Right atrium auricular region (tissue), 2 donors: ENCODE measurements at places on chromosomes 12 and 14. TPM values are rescaled to one million over a fixed set of nuclear protein-coding genes. Genes with fewer than 3 reads are reported as not detected.

- no peak for DNase-seq
Observed at GRCh38 chr12:54593135-54593534, 4.7 kb upstream of the PPP1R1A start.

DNA sequence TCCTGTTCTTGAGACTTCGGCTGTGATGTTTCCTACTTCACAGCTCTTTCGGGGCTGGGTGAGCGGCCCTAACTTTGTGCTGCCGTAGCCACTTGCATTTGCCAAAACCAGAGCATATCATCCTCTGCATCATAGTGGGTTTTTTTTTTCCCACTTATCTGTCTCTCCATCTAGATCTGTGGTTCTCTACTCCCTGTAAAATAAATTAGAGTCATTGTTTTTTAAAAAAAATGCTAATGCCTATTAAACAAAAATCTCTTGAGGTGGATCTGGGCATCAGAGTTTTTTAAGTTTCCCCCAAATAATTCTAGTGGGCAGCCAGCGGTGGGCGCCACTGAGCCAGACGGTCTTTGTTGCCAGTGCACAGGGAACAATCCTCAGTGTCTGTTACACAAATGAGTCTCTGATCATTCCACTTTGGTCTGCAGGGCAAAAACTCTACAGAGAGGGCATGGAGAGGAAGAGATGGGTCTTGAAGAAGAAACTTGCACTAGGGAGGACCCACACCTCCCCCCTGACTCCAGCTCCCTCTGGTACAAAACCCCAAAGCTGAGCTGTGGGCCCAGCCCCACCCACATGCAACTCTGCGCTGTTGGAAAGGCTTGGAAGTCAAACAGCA is 62.4 kb upstream of the BCL2L14 start:
- DNase-seq = no peak

- no peak for DNase-seq
Observed at GRCh38 chr12:95074766-95075165, 1.3 kb upstream of the NR2C1 start.

GRCh38 chr14:22668417-22668816 is 24.3 kb upstream of the OR6J1 start:
- DNase-seq = no peak

DNA sequence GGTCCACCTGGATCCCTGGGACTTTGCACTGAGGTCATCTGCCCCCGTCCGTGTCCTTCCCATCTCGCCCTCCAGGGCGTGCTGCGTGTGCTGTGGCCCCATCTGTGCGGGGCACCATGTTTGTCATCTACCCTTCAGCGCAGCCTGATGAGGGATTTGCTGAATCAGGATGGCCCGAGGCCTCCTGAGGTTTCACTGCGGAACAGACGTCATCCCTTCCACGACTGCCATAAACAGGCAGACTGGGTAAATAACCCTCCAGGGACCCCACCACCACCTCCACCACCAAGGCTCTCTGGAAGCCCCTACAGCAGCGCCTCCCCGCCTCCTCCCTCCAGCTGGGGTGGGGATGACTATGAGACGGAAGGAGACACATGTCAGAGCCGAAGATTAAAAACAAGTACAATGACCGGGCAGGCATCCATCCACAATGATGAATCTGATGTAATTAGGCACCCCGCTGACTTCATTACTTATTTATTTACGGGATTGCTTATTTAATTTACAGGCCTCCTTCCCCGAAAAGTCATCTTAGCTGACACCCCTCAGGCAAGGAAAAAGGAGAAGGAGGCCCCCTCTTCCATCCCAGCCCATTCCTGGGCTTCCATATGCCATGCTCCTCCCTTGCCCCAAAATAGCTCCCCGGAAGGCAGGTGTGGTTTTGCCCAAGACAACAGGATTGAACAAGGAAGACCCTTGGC is 39.4 kb downstream of the NCOR2 start:
- no peak for DNase-seq

NGB gene
- not detected for total RNA-seq

BATF gene
- total RNA-seq = 6.2 TPM
